ENCODE measurements at places on chromosomes 12 and 14. TPM values are rescaled to one million over a fixed set of nuclear protein-coding genes. Genes with fewer than 3 reads are reported as not detected.

OS9 gene
- polyA plus RNA-seq: 312 TPM

BATF gene
- not detected for polyA plus RNA-seq

ASB2 gene
- polyA plus RNA-seq: 0.06 TPM

KLHDC2 gene
- 66.1 TPM for polyA plus RNA-seq

APOF gene
- not detected for polyA plus RNA-seq

DPY19L2 gene
- polyA plus RNA-seq: 3.8 TPM

NEMP1 gene
- polyA plus RNA-seq: 6.7 TPM

SMIM41 gene
- 0.05 TPM for polyA plus RNA-seq

FGF6 gene
- not detected for polyA plus RNA-seq

ACOT4 gene
- polyA plus RNA-seq: 0.67 TPM

POLE2 gene
- polyA plus RNA-seq: 3.3 TPM

CRACR2A gene
- 1.4 TPM for polyA plus RNA-seq

PYGL gene
- 36.4 TPM for polyA plus RNA-seq

GLIPR1L1 gene
- polyA plus RNA-seq: not detected

NXPH4 gene
- polyA plus RNA-seq: 2.8 TPM

ACYP1 gene
- 9.0 TPM for polyA plus RNA-seq

All from BJ (cell line).